ENCODE measurements at places on chromosomes 7 and 10.

DNA sequence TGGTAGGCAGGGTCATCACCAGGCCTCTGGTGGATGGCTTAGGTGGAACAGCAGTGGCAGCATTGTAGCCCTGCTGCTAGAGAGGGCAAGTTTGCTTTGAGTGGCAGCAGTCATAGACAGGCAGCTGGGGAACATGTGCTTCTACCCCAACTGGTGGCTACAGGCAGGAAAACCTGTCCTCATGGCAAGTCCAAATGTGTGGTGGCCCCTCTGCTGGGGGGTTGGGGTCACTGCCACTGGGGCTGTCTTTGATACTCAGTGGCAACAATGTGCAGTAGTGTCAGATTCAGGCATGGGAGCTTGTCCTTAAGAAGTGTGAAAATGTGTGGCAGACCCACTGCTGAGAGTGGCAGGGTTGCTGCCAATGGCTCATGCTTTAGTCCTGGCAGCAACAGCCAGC lies 186.2 kb upstream of the NPSR1 start:
- no peak for DNase-seq

DNA sequence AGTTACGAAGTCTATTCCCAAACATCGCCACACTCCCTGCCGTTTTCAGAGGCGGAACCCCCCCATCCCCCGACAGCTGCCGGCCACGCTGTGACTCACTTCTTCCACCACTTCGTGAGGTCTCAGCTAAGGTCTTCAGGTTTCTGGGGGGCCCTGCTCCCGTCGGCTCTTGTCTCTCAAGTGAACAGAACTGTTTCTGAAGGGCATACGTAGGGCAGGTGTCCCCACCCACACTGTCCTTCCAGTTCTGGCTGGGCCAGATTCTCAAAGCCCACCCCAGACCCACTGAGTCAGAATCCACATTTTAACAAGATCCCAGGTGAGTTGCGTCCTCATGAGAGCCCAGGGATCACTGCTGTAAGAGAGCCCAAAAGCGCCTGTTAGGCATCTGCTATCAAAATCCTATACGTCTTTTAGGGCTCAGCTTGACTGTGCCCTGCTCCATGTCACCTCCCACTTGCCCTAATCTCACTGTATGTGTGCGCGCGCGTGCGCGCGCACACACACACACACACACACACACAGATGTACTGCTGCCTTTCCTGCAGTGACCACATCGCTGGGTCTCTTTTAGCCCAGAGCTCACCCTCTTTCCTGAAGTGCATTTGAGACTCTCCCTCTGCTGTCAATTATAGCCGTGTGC lies 78.8 kb downstream of the PROSER2 start:
- DNase-seq: peak; percentile 57

GRCh38 chr7:16594061-16594460 lies 51.5 kb downstream of the ANKMY2 start:
- no peak for DNase-seq

GRCh38 chr7:155312633-155313032 lies 15.0 kb downstream of the INSIG1 start:
- no peak for DNase-seq

- DNase-seq: no peak
Observed at GRCh38 chr7:108001764-108002725, 916 bp downstream of the LAMB1 start.

DNA sequence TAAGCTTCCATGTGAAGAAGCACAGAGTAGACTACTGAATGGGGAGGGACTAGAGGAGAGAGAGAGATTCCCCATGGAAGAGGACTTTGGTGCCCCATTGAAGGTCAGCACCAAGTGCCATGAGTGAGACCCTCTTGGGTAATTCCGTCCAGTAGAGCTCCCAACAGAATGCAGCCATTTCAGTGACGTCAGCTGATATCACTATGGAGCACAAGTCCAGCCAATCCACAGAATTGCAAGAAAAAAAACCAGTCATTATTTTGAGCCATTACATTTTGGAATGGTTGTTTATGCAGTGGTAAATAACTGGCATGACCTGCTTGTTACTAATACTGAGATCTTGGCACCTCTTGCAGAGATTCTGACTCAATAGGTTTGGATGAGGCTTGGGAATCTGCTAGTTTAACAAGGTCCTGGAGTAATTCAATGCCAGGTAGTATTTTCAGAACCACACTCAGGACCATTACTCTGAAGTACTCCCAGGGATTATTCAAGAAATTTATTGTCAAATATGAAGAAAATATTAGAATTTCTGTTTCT lies 52.6 kb upstream of the SP8 start:
- no peak for DNase-seq

GRCh38 chr10:33734393-33735155 lies 400.1 kb upstream of the NRP1 start:
- no peak for DNase-seq

- no peak for DNase-seq
Observed at GRCh38 chr10:6136215-6137201, 47.7 kb downstream of the RBM17 start.

GRCh38 chr10:99346247-99346646 lies 17.1 kb downstream of the CNNM1 start:
- DNase-seq: no peak

DNA sequence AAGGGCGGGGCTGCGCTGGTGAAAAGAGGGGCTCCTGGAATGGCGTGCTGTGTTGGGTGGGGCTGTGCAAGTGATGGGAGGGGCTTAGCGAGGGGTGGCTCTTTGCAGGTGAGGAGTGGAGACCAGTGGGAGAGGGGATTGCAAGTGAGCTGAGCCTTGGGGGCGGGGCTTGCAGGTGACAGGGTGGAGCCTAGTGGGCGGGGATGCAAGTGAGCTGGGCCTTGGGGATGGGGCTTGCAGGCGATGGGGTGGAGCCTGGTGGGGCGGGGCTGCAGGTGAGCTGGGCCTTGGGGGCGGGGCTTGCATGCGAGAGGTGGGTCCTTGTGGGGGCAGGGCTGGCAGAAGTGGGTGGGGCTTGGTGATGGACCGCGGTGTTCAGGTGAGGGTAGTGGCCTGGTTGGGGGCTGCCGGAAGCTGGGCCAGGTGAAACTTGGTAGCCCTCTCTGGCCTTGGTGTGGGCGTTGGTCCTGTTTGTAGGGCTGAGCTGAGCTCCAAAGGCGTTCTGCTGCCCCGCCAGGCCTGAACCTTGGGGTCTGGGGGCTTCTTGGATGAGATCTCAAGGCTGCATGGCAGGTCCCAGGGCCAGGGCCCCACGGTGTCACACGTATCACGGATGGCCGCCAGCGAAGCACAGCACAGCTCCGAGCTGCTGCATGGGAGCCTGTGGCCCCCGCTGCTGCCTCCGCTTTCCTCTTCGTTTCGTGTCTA lies 743 bp upstream of the PITRM1 start:
- no peak for DNase-seq

DNA sequence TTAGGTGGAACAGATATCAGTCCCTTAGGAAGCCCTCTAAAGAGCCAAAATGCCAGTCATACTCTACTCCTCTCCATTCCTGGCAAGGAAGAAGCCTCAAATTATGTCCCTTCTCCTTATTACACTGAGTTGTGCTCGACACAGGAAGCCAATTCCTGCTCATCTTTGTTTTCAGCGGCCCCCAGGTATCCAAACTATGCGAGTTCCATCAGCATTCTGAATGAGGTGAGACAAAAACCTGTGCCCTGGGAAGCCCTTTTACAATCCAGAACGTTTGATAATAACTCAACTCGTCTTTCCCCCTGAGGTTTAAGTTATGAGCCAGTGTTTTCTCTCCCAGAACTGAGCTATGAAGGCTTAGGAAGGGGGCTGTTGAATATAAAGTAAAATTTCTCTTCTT lies 580.5 kb downstream of the NXPH1 start:
- DNase-seq: no peak

DNA sequence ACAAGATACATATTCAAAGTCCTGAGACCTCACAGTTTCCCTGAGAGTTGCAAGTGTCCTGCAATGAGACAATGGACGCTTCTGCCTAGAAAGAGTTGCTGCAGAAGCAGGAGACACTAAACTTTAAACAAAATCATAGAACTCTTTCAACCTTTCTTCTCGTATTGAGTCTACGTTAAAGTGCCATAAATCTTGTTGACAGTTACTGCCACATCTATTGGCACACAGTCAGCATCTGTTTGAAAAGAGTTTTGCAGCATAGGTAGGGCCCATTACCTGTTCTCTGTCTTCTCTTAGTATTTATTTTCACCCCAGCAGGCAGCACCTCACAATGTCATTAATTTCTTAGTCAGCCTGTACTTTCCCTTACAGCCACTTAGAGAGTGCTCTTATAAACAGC lies 335.3 kb upstream of the ETV1 start:
- no peak for DNase-seq

DNA sequence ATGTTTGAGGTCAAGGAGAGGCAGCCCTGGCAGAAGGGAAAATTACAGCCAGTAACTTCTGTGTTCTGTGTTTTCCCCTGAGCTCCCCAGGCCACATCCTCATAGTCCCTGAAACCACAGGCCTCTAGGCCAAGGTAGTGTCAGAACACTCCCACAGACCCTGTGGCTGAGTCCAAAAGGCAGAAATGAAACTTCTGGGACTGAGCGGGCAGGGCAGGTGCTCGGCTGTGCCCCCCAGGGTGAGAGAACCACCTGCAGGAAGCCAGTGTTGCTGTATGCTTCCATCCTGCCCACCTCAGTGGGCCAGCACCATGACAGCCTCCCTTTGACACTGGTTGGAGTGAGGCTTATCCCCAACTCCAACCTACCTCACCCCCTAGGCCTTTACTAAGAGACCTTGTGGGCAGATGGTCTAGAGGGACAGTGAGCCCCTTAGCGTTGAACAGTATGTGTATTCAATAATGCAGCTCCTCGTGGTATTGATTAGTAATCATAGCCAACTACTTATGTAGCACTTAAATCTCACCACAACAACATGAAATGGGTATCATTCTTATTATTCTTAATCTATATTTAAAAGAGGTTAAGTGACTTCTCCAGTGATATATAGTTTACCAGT lies 30.3 kb downstream of the PIK3CG start:
- peak; percentile 13 for DNase-seq

GRCh38 chr7:67696878-67697277 lies 700.2 kb downstream of the TYW1 start:
- DNase-seq: no peak

DNA sequence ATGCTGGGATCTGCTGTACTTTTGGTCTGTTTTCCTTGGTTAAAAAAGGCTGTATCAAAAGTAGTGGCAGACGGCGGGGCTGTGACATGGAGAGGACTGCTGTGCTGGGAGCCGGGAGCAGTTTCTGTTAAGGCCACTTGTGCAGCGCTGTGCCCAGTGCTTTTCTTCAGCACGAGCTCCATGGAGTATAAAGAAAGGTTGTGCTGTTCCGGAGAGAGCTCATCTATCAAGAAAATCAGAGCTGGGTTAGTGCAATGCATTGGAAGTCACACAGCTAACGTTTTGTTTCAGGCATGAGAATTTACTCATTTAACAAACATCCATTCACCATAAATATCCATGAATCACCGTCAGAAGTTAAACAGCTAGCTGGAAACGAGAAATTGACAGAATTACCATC lies 62.0 kb downstream of the KIAA1549 start:
- DNase-seq: no peak

GRCh38 chr10:109239371-109239770 lies 683.9 kb downstream of the XPNPEP1 start:
- DNase-seq: no peak

DNA sequence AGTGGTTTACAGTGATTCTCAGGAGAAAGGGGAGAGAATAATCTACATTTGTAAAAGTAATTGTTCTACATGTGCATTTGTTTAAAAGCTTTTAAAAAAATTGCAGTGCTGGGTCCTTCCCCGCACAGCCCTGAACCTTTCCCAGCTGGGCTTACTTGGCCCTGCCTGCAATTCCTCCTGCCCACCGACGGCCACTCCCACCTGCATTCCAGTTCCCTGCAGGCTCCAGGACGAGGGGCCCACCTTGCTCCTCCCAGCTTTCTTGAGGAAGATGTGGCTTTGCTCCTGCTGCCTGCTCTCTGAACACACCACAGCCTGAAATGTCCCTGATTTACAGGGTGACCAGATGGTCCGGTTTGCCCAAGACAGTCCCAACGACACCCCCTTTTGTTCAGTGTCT lies 222.7 kb downstream of the PRPF18 start:
- DNase-seq: no peak

DNA sequence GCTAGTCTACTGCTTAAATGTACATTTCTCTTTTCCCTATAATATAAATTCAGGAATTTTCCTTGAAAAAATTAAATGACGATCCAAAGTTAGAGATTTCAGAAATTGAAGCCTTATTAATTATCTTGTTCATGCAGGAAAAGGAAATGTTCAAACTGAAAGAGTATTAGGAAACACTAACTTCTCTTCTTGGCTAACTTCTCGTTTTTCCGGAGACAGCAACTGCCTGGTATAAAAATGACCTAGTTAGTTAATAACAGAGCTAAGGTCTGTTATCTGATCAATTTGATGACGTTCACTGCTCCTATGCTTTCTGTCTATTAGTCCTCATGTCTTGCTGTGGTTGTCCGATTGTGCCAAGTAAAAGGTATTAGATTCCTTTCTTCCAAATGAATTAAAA lies 212.5 kb downstream of the DGKB start:
- peak; percentile 7 for DNase-seq

DNA sequence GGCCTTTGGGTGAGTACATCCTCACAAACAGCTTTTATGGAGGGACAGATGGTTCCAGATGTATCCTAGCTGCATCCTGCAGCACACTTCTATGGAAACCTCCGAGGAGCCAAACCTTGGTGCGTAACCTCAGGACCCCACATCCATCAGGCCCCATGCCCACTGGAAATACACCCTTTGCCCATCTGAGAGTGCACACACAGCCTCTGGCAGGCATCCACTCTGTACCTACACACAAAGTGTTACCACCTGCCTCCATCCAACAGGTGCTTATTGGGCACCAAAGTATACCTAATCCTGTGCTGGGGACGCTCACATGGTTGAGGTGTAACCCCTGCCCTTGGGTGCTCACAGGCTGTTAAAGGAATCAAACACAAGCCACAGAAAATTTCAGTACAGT lies 117.9 kb downstream of the ADCY1 start:
- DNase-seq: no peak

DNA sequence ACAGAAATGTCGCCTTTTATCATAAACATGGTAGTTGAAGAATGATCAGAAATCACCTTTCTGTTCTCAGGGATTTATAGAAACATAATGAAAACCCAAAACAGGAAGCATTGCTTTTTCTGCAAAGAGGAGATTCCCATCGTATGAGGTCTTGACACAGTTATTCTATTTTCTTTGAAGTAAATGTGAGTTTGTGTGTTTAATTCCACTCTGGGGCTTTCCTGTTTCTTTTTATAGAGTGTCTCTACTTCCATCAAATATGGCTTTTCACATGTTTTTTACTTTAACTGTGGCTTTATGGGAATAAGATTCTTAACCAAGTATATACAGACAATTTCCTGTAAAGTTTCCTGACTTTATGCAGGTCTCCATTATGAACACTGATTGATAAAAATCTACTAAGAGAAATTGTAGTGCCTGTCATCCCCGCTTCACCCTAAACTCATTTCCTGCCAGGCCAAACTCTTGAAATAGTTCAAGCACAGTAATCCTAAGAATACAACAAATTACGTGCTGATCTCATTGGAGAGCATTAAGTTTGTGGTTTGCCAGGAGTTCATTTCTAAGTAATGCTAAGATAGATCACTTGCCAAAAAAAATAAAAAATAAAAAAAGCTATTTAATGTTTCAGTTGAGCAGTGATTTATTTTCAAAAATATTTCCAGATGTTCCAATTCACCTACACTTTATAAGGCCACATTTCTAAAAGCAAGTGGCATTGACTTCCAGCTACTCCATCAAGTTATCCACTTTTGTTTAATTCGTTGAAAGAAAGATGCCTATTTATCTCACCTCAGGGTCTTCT lies 52.2 kb upstream of the SEC61G start:
- DNase-seq: no peak
